Left colon (tissue), 2 donors: ENCODE measurements at places on chromosomes 1 and 21. TPM values are rescaled to one million over a fixed set of nuclear protein-coding genes. Genes with fewer than 3 reads are reported as not detected.

Gene ZP4
- total RNA-seq = not detected

Gene CLDN8
- total RNA-seq = 89.0 TPM

Gene SLC16A4
- 1.6 TPM for total RNA-seq

Gene ADAMTS5
- total RNA-seq = 2.6 TPM

DNA sequence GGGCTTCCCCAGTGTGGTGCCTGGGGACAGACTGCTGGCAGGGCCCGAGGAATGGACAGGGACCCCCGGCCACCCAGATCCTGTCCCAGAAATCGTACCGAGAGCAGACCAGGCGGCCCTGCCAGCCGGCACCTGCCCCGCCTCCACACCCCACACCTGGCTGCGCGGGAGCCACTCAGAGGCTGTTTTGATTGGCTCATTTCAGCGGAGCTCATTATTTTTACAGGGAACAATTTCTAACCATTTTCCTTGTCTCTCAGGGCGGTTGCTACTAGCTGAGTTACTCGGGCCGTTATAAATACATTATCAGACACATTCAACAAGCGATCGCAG lies 39.3 kb upstream of the AJAP1 start:
- DNase-seq = no peak

DNA sequence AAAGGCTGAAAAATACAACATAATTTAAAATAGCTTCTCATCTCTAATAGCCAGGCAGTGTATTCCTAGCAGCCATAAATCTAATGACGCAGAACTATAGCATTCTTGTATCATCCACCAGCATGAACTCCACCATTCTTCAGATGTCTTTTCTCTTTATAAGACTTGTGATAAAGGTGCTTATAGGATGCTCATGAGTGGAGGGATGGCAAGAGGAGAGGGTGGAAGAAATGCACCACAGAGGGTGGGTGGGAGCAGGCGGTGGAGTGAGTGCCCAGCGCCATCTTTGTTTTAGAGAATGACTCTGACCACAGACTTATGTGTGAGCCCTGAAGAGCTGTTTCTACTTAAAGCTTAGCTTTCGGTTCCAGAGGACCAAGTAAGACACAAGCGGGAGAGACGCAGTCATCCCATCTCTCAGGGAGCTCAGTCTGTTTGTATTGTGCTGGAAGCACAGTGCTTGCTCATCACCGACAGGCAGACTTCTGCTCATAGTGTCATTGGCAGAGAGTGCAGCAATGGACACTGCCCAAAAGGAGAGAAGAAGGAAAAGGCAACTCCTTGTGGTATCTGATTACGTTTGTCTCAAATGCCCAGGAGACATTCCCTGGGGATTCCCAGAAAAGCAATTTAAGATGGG lies 65.6 kb downstream of the KCNJ15 start:
- no peak for DNase-seq

DNA sequence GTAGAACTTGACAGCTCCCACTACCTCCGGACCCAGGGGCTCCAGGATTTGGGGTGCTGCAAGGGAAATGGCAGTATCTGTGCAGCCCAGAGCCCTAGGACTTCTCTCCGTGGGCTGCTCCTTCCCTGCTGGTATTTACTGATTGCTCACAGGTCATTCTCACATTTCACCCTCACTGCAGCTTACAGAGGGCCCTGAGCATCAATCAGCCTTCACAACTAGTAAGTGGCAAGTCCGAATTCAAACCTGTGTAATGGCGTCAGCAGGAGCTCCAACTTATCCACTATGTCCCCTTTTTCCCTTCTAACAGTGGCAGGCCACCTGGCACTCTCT lies 32.4 kb downstream of the PIK3C2B start:
- DNase-seq = no peak

- no peak for DNase-seq
Measured at GRCh38 chr1:48830715-48831114, 54.0 kb upstream of the BEND5 start.

DNA sequence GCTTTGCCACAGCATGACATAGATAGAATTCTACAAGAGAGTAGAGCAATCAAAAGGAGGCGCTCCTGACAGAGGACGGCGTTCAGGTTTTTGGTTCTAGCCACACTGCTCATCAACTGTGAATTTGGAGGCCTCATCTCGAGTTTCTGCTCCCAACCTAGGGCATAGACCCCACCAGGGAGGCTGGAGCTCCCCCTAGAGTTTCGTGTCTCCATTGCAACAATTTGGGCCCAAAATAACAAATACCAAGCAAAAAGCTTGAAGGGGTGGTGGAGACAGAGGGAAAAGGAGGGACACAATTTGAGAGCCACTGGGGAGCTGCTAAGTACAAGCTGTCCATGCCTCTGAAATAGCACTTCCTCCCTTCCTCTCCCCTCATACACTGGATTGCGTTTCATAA lies 297.0 kb downstream of the GPATCH2 start:
- no peak for DNase-seq

DNA sequence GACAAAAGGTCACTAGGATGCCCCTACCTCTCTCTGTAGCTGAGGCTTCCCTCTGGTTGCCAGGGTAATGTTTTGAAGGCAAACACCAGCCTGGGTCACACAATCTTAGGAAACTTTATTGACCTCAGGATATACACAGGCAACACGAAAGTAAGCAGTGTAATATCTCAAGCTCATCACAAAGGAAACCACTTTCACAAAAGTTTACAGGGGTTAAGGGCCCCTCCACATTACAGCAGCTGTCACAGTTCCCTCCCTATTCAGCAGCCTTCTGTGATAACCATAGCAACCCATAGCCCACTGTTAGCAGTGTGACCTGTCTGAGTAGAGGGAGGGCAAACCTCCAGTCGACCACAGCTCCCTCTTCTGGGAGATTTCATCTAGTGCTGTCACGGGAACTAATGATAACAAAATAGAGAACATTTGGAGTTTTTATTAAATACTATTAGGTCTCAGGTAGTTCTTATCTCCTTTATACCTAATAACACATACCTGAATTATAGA lies 149.8 kb downstream of the PTPRC start:
- no peak for DNase-seq

- DNase-seq = no peak
Measured at GRCh38 chr1:181173761-181174447, 85.4 kb downstream of the IER5 start.

GRCh38 chr1:107525145-107525544 lies 384.3 kb downstream of the NTNG1 start:
- no peak for DNase-seq

DNA sequence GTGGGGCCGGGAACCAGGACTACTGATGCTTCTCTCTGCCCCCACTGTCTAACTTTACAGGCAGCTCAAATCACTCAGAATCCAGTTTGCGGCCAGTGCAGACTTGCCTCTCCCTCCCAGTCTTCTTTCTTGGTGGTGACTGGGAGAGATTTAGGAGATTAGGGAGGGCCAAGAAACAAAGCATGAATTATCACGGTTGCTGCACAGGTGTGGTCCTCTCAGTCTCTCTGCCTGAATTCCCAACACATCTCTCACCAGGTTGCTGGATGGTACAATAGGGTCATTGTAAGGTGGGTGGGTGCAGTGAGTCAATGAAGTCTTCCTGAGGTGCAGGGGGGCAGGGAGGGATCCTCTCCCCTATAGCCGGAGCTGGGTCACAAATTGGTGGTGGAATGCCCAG lies 12.6 kb downstream of the S100A11 start:
- no peak for DNase-seq

DNA sequence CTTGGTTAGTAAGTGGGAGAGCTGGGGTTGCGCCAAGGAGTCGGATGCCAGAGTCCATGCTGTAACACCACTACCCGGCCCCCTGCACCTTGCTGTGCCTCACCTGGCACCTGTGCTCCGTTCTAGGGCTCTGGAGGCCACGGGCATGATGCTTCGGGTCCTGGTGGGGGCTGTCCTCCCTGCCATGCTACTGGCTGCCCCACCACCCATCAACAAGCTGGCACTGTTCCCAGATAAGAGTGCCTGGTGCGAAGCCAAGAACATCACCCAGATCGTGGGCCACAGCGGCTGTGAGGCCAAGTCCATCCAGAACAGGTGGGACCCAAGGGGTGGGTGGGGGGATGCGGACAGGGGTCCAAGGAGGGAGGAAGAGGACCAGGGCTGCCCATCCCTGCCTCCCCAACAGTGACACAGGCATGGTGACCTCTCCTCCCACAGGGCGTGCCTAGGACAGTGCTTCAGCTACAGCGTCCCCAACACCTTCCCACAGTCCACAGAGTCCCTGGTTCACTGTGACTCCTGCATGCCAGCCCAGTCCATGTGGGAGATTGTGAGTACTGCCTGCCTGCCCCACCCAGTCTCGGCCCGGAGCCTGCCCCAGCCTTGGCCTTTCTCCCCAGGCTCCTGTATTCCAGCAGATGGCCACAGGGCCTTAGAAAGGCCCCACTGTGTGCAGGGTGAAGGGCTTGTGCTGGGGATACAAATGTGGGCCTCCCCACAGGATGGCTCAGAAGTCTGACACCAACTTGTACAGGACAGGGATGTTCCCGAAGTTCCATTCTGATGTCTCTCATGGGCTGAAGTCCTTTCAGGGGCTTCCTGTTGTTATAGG lies 9.6 kb upstream of the HTR6 start:
- no peak for DNase-seq

DNA sequence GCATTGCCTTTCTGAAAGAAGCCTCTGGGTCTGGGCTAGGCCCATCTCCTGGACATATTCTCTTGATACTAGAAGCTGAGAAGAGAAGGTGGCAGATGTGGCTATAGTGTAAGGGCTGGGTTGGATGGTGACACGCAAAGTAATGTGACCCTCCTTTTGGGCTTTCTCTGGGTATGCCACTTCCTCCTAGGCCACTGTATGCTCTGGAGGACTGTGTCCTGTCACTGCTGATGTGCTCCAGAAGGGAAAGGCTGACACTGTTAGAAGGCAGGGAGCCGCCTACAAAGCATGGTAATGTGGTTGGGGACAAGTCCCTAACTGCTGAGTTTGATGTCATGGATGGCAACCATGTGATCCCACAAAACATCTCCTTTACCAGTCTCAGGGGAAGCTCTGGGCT lies 112.1 kb downstream of the BCAR3 start:
- DNase-seq = no peak
